Activated CD8-positive, alpha-beta T cell treated with anti-CD3 and anti-CD28 coated beads for 36 hours (primary cell): ENCODE measurements at places on chromosomes 1 and 21. TPM values are rescaled to one million over a fixed set of nuclear protein-coding genes. Genes with fewer than 3 reads are reported as not detected.
A peak's percentile ranks its signal among the peaks of the same experiment; 100 is the strongest.

LCE5A gene
- total RNA-seq, result not detected

PGBD5 gene
- not detected for total RNA-seq

USH2A gene
- total RNA-seq, result not detected

DNA sequence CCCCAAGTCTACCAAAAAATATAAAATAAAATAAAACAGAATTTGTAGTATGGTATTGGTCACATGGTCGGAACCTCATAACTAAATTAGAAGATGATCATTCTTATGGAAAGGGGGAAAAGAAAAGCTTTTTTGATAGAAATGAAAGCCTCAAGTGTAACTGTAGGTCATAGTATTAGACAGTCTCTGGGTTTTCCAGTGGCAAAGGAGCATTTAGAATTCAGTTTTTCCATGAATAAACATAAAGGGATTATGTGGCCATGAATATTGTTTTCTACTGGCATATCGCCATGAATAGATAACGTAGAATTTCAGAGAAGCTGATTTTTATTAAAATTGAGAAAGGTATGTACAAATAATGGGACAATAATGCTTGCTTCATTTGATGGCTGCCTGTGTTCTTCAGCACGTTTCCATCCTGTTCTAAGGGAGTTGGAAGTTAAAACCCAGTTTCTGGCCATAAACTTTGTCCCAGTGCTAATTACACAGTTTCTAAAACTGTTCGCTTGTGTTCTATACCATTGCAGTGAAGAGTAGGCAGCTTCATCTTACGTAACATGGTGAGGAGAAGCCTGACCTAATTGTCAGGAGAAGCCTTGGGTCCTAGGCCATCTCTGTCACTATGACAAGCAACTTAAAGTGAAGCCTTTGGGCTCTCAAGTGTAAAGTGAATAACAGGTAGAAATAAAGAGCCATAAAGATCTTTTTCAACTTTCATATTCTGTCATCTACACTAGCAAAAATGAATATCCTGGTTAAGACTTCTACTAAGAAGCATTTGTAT, 70.5 kb upstream of the PGD start:
- DNase-seq, result no peak

DNA sequence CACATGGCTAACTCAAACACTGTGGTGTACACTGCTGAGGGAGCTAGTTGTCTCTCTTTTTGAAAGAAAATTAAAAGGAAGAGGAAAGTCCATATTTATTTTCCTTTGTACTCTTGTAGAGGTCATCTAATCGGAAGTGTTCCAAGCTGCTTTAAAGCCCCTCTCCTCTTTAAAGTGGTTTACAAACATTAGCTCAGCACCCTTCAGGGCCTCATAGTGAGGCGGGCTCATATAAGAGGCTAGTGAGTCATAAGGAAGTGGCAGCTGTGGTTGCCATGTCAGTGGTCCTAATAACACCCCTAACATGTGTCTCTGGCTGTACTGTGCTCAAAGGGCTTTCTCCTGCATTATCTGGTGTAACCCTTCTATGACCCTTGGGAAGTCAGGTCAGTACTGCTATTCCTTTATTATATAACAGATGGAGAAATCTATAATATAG, 104.4 kb upstream of the SERBP1 start:
- peak; percentile 56 for DNase-seq

DNA sequence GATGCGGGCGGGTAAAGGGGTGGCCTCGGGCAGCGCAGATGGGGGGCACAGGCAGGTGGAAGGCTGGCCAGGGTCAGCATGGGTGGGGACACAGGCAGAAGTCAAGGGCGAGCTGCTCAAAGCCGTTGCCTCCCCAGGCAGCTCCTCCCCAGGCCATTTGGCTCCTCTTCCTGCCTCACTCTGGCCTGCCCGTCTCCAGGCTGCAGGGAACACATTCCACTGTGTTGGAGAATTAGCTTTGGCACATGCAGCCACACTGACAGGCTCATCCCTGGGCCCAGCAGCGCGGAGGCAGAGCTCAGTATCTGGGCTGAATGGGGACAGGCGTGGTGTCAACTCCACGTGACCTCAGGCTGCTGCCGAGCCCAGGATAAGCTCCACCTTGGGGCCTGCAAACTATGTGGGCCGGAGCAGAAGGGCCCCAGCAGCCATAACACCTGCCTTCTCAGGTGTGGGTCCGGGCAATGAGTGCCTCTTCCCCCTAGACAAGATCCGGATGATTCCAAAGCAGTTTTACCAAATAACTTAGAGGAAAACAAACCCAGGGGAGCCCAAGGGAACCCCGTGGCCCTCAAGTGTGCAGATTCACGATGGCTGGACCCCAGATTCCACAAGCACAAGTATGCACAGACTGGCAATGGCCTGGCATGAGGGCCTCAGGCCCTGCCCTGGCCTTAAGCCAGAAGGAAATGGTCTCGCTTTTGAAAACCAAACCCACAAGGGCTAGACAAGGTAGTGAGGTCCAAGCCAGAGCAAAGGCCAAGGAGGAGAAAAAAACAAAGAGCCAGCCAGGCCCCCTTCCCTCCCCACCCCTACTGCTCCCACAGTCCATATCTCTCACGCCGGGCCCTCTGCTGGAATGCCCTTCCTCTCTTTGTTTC, 40.2 kb downstream of the HSPG2 start:
- no peak for DNase-seq

GRCh38 chr1:159854693-159855192, 7.7 kb downstream of the VSIG8 start:
- peak; percentile 83 for DNase-seq

GRCh38 chr1:35539073-35539823, 18.0 kb downstream of the KIAA0319L start:
- peak; percentile 61 for DNase-seq

- no peak for DNase-seq
Observed at GRCh38 chr1:61585714-61586113, 139.2 kb downstream of the TM2D1 start.

DNA sequence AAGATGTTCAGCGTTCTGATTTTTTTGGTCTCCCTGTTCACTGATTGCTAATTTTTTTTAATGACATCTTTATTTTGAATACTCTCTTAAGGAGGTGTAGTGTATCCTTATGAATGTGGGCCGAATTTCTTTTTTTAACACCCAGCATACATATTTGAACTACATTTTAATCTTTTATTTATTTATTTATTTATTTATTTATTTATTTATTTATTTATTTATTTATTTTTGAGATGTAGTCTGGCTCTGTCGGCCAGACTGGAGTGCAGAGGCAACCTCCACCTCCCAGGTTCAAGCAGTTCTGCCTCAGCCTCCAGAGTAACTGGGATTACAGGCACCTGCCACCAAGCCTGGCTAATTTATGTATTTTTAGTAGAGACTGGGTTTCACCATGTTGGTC, 15.1 kb downstream of the ZBTB8A start:
- no peak for DNase-seq

DNA sequence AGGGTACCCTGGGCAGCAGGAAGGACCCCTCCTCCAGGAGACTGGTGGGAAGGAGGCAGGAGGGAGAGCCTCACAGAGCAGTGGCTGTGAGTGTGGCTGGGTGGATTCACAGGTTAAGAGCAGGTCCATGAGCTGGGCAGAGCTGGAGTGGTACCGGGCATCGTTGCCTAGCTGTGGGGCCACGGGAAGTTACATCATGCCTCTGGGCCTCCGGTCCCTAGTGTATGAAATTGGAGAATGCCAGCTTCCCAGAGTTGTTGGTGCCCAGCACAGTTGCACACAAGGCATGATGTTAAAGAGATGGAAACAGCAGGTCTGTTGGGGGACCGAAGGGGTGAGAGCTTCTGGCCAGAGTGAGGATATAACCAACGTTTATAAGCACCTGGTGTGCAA, 18.5 kb downstream of the FOXO6 start:
- no peak for DNase-seq

GRCh38 chr1:151989211-151989862, 4.3 kb downstream of the S100A10 start:
- peak; percentile 75 for DNase-seq

DNA sequence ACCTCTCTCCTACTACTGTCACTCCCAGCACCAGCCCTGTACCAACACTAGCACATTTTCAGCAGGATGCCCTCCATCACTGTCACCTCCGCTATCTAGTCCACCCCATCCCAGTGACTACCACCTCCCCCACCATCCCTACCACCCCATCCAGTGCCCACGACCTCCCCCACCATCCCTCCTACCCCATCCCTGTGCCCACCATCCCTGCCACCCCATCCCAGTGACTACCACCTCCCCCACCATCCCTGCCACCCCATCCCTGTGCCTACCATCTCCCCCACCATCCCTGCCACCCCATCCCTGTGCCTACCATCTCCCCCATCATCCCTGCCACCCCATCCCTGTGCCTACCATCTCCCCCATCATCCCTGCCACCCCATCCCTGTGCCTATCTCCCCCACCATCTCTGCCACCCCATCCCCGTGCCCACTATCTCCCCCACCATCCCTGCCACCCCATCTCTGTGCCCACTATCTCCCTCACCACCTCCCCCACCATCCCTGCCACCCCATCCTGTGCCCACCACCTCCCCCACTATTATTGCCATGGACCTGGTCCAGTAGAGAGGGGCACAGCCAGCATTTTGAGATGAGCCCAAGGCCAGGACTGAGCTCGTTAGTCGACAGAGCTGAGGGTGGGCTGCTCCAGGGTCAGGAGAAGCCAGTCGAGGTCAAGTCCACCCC, 45.7 kb downstream of the DISP3 start:
- no peak for DNase-seq

- DNase-seq, result no peak
Observed at GRCh38 chr1:228403231-228403631, 3.4 kb downstream of the TRIM11 start.

GRCh38 chr1:246527402-246528088, 20.5 kb upstream of the SMYD3 start:
- peak; percentile 22 for DNase-seq
